ENCODE measurements at places on chromosomes 6 and 20.

DNA sequence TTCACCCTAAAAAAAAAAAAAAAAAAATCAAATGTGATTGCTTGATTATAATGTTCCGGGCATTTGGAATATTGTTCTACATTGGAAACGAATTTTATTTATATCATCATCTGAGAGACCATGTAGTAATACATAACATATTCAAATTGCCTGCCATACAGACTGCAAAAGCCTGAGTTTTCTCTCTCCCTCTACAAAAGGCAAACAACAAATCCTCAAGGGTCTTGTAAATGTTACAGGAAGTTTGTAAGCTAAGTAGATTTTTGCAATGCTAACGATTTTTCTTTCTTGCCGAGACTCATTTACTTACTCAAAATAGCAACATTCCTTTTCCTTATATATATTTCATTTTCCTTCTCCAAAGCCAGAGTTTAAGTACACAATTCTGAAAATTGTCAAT is 49.0 kb upstream of the HTR1E start:
- DNase-seq, result no peak

- DNase-seq, result no peak
These were observed 312.8 kb upstream of the JAG1 start for GRCh38 chr20:10986586-10986985.

- DNase-seq, result no peak
These were observed 51.9 kb downstream of the ADGRG6 start for GRCh38 chr6:142353690-142354089.

- no peak for DNase-seq
These were observed 9.9 kb upstream of the BAK1 start for GRCh38 chr6:33589731-33590530.

- DNase-seq, result no peak
These were observed 2.0 kb downstream of the LRRC1 start for GRCh38 chr6:53796791-53797190.

DNA sequence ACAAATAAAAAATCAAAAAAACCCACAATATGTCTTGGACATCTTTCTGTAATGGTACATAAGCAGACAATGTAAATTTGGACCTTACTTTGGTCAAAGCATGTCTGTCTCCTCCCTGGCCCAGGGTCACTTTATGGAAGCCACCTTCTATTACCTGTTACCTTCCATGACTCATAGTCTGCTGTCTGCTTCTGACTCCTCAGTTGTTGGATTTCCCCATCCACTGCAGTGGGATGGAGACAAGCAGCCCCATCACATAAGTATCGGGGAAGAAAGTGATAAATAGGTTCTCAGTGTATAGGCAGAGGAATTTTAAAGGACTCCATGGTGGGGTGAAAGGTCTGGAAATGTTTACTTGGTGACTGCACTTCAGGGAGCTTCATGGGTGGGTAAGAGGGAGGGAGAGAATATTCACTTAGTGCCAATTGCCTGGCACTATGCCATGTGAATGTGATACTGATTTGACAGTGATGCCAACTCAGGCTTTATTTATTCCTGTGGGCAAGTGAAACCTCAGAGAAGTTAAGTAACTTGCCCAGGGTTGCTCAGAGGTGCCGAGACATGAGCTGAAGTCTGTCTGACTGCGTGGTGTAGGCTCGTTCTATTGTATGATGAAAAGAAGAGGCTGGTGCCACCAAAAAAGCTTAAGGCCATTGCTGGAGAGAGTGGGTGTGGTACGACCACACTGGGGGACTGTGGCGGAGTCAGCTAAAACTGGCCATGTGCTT is 175.6 kb upstream of the RNF24 start:
- no peak for DNase-seq

- no peak for DNase-seq
These were observed 66.5 kb downstream of the MYLK4 start for GRCh38 chr6:2684103-2684749.

DNA sequence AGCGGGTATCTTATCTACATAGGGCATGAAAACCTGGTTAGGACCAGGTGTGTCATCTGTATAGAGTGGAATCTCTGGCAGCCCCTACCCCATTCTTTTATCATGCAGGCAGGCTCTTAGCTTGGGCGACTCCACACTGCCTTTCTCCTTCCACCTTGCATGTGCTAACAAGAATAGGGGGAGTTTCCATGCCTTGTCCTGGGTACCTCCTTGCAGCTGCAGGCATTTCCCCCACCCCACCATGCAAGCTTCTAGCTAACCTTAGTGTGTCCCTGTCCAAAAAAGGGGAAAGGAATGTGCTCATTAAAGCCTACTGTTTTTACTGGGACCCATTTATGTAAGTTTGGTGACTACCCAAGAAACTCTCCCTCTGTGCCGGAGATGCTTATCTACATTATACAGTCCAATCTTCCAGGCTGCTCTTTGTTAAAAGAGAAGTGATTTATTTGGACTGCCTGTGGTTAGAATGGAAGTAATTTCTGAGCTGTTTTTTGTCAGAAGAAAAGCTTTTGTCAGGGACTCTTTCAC is 10.5 kb upstream of the CEP43 start:
- no peak for DNase-seq

DNA sequence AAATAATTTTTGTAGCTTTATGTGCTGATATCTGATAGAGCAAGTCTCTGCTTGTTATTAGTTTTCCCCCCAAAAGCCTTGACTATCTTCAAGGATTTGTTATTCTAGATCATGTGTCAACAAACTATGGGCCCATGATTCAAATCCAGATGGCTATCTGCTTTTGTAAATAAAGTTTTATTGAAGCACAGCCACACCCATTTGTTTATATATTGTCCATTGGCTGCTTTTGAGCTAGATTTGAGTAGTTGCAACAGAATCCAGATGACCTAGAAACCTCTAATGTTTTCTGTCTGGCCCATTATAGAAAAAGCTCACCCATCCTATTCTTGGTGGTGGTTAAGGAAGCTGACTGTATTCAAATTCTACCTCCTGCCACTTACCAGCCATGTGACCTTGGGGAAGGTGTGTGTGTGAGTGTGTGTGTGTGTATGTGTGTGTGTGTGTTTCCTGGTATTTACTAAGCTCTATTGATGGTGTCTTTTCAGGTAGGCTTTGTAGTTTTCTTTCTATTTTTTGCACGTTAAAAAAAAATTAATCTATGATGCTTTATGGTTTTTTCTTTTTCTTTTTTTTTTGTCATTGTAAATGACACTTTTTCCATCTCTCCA is 1.3 kb upstream of the GTSF1L start:
- no peak for DNase-seq

- DNase-seq, result no peak
These were observed 79.9 kb upstream of the GLP1R start for GRCh38 chr6:38968702-38969149.
